ENCODE measurements at places on chromosomes 1 and 21.

DNA sequence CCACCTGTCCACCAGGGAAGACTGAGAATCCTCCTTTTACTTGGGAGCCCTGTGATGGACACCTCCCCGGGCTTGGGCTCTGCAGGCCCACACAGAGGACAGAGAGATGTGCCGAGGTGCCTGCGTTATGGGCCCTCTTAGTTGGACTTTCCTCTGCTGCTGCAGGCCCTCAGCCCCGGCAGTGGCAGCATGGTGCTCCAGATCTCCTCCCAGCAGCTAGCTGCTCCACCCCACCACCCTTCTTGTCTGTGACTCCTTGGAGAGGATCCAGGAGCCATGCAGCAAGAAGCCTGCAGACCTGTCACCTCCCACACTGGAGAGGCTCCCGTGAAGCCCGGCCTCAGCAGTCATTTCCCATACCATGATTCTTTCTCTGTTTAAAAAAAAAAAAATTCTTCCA is 27.4 kb downstream of the PHGDH start:
- DNase-seq, result no peak

DNA sequence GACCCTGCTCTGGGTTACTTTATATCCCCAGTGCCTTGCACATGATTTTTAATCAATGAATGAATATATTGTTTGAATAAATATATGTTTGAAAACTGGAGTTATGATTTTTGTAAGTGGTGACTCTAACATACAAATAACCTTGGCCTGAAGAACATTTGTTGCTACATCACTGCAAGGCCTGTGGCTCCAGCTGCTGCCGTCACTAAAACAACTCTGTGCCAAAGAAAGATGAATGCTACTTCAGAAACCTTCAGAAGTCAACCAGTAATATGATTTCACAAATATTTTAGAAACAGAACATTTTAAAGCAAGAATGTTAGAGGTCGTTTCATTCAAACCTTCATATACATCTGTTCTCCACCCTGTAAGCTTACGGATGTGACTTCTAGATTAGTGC is 60.6 kb upstream of the SEC16B start:
- no peak for DNase-seq

GRCh38 chr21:45288441-45288841 is 746 bp upstream of the POFUT2 start:
- DNase-seq, result no peak

- peak; percentile 49 for DNase-seq
Measured at GRCh38 chr21:36104317-36105300, 30.3 kb upstream of the CBR3 start.

DNA sequence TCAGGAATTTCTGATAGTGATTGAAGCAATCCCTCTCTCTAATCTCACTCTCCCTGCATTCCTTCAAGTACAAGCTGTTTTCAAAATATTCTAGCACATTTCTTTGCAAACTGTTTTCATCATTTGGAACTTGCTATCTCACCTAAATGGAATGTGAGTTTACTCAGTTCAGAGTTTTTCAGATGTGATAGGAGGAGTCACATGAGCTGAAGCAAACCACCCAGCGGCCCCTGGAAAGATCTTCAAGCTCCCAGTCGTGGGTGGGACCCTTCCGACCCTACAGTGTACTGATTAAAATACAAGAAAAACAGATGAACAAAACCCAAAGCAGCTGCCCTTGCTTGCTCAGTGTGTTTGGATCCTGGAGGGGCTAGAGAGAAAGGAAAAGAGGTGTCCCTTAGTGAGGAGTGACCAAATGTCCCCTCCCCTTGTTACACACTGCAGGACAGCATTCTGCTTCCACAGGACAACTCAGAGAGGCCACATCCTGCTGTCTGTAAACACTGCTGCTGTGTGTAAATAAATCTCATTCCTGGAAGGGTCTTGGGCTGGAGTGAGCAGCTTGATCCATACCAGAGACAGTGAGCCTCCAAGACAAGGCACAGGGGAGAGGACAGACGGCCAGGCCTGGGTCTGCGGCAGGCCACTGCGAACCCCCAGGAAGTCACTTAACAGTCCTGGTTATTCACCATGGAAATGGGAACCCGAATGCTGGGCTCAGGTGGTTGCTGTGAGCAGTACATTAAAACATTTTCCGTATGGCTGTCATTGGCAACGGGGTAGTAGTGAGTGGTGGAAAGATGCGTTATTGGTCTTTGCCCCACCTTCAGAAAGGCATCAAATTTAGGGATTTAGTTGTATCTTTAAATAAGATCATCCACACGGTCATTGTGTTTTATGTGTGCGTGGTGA is 229.2 kb downstream of the RHOU start:
- no peak for DNase-seq

- peak; percentile 77 for DNase-seq
Measured at GRCh38 chr1:54312796-54313316, 93.3 kb downstream of the SSBP3 start.

DNA sequence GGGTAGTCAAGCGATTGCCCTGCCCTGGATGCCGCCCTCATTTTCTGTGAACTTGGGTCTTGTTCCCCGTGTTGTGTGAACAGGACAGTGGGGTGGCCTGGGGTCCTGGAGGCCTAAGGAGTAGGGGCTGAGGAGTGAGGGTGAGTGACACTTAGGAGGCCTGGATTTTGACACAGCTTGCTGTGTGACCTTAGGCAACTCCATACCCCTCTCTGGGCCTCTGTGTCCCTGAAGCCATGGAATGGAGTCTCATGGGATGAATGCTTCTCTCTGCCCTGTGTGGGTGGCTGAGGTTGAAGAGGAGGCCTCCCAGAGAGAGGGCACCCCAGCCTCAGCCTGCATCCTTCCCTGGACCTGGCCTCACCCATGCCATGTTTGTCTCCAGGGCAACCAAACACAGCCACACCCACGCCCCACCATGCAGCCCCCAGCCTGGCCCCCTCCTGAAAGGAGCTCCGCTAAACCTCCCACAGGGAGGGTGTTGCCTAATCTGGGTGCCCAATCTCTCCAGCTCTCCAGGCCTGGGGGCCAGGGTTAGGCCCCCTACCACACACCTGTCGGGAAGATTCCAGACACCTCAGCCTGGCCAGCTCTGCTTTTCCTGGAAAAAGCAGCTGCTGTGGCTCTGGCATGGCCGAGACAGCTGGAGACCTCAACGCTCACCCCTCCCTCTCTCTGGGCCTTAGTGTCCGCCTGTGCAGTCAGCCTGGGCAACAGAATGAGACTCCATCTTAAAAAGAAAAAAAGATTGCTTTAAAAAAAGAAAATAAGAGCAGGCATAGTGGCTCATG is 9.9 kb downstream of the MYOM3 start:
- no peak for DNase-seq

- DNase-seq, result no peak
Measured at GRCh38 chr21:46416551-46416950, 42.1 kb upstream of the DIP2A start.

- no peak for DNase-seq
Measured at GRCh38 chr1:41100170-41100569, 78.6 kb upstream of the SLFNL1 start.

DNA sequence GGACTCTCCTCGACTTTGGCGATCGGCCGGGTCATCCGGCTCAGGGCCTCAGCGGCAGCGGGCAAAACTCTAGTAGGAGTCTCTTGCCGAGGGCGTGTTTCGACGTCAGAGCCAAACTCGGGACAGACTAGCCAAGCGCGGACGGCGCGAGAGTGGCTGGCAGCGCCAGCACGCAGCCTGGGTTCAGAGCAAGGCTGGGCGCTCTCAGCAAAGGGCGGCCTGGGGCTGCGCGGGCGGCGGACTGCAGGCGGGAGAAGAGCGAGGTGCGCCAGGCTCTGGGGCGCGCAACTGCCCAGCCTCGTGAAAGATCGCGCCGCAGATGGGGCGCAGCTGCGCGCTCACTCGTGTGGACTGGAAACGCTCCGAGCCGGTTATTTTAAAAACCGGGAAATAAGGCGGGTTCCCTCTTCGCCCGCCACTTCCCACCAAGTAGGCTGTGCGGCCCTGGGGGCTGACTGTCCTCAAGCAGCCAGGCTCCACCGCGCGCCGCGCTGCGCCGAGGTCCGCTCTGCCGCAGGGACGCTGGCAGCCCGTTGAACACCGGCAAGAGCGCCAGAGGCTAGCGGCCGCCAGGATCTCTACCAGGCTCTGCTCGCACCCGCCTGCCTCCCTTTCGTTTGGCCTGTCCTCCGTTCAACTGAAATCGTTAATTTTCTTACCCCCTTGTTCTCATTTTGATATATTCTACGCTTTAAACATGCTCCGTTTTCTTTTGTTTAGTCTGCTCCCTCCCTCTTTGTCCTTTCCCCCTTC is 2.4 kb downstream of the ALX3 start:
- DNase-seq, result no peak

GRCh38 chr1:200693327-200693726 is 23.6 kb upstream of the DDX59 start:
- DNase-seq, result no peak

DNA sequence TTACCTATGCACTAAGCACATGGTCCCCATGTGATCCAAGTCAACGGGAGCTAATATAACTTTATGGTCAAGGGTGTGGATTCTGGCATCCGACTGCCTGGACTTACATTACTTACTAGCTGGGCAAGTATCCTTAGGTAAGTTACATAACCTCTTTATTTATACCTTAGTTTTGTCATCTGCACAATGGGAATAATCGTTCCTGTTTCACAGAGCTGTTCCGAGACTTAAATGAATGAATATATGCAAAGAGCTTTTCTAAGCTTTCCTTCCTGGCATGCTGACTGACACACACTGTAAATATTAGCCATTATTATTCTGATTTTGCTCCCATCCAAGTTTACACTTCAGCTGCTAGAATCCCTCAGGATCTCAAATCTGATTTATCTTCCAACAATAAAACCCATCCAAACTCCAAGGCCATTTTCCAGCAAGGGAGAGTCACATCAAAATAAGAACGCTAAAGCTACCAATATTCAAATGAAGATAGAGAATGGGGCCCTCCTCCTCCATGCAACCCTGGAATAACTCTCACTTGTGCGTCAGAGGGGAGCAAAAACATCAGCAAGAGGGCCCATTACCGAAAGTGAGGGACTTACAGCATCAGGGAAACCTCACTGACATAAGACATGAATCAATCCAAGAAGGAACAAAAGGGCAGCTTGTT is 115.6 kb upstream of the KAZN start:
- no peak for DNase-seq

DNA sequence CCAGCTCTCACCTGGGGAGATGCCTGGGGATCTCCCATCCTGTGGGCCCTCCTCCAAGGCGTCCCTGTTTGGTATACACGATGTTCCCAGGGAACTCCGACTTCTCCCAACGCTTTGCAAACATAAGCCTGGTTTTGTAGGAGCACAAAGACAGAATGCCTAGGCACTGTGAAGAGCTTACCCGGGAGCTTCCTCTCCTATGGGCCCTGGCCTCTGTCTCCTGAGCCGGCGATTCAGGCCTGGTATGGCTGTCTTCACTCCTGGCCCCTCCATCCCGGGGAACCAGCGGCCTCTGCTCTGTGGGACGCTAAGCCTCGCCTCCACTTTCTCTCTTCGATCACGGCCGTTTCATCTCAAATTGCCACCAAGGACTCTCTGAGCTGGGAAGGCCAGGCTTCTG is 59.6 kb upstream of the ACTRT2 start:
- DNase-seq, result no peak

- DNase-seq, result no peak
Measured at GRCh38 chr1:69425871-69426270, 141.9 kb upstream of the LRRC7 start.

DNA sequence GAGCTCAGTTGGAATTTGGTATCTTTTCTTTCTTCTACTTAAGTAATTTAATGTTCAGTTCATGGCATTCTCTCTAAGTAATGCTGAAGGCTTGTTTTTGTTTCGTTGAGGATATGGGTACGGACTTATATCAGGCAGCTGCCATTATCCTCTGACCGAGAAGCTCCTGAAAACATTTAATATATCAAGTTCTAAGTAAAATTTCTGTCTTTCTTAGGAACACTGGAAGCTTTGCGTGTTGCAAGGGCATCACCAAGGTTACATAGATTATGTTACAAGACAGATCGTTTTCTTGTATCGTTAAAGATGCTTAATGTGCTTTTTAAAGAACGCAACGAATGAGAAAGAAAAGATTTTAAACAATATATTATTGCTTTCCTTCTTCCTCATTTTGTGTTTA is 1.0 kb upstream of the GALNT2 start:
- no peak for DNase-seq

- DNase-seq, result no peak
Measured at GRCh38 chr1:170932236-170932635, 3.1 kb upstream of the MROH9 start.

DNA sequence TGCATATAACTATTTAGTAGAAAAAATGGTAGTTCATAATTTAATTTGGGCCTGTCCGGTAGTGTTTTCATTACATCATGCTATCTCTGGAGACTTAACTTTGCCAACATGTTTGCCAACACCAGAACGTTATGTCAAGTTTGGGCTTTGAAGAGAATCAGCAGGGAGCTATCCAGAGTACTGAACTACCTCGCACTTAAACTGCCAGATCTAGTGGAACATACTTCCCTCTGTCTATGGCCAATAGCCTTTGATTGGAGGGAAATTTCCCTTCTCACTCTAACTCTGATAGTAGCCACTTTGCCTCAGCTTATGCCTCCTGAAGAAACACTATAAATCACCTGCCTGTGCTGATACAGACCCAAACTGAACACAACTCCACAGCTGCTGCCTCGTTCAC is 10.0 kb downstream of the LRRC53 start:
- no peak for DNase-seq
